ENCODE measurements at places on chromosomes 3 and 15.

- DNase-seq: no peak
Observed at GRCh38 chr15:100338971-100339444, 2.8 kb downstream of the ADAMTS17 start.

- DNase-seq: no peak
Observed at GRCh38 chr3:101124125-101124524, 130.9 kb upstream of the ABI3BP start.

DNA sequence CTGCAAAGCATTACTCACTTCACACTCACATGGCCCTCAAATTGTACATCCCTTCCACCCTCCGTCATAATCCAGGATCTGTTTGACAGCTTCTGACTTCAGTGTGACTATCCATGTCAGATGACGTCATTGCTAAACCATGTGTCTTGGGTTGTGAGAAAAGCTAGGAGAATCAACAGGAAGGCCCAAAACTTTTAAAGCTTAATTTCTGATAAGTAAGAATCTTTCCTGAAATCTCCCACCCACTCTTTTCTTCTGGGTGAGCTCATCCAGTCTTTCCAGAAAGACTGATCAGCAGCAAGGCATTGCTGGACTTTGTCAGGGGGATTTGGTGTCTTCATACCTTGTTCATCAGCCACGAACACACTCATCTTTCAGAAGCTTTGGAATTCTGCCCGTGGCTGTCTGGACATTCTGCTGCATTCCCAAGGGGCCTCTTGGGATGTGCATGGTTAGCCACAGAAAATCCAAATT, 11.5 kb upstream of the LMCD1 start:
- peak; percentile 83 for DNase-seq

GRCh38 chr3:86740751-86741150, 250.2 kb downstream of the VGLL3 start:
- no peak for DNase-seq

DNA sequence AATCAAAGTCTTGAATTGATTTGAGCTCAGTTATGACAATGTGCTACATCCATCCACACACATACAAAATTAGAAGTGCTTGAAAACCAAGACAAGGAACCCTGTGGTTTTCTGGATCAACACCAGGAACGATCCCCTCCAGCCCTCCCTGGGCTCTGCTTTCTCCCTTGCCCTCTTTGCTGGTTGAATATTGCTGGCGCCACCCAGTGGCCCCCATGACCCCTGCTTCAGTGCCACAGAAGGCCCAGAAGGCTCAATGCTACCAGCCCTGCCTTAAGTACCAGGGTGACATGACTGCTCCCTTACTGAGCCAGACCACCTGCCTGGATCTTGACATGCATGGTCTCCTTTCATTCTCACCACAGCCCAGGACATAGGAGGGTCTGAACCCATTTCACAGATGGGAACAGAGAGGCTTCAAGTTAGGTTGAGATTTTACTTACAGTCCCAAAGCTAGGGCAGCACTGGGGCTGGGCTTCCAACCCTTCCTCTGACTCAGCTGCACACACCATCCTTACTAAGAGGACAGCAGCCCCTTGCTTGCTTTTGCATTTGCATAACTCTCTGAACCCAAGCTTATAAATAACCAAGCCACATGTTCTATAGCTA, 15.0 kb downstream of the IL12A start:
- DNase-seq: no peak

- DNase-seq: no peak
Observed at GRCh38 chr15:24772266-24772665, 96.7 kb downstream of the NPAP1 start.

DNA sequence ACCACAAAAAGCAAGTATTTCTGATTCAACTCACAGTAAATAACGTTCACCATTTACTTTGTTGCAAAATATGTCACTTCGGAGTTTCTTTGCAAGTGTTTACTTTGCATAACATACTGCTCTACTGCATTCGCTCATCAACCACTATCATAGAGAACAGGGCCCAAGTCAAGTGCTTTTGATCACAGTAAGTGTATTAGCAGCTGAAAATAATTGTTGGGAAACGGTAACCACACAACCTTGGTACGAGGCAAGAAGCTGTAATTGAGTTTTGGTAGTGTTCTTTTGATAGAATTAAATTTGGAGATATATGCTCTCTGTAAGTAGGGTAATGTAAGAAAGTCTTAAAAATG, 80.1 kb downstream of the SATB1 start:
- DNase-seq: no peak

DNA sequence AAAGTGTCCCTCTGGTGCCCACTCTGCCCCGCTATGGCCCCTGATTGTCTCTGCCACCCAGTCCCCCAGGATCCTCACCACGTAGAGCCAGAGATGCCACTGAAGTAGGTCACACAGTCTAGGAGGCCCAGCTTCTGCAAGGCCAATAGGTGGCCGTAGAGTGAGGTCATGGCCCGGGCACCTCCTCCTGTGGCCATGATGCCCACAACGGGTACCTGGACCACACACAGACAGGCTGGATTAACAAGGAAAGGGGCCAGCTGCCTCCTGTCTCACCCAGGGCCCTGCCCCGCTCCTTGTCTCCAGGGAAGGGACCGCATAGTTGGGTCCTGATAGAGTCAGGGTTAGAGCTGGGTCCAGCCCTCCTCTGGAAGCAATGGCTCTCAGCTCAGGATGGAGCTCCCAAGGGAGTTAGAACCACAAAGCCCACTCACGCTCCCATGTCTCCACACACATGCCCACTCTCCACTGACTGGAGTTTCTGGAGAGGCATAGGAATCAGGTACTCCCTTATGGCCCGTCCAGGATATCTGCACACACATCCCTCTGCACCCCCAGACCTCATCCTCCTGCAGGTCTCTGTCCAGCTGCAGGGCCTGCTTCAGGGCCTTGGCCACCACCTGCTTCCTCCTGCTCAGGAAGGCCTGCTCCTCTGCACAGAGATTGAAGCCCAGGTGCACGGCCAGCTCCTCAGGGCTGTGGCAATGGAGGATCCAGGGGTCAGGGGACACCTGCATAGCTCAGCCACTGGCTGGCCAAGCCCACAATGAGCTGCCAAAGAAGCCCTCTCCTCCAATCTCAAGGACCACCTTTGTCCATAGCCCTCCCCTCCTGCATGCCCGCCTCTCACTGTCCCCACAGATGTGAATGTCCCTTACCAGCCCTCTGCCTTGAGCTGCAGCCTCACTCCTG, 13.2 kb downstream of the PLA2G4D start:
- no peak for DNase-seq
